C1 segment of cervical spinal cord (tissue), 14 donors: ENCODE measurements at places on chromosomes 2 and 18.

DNA sequence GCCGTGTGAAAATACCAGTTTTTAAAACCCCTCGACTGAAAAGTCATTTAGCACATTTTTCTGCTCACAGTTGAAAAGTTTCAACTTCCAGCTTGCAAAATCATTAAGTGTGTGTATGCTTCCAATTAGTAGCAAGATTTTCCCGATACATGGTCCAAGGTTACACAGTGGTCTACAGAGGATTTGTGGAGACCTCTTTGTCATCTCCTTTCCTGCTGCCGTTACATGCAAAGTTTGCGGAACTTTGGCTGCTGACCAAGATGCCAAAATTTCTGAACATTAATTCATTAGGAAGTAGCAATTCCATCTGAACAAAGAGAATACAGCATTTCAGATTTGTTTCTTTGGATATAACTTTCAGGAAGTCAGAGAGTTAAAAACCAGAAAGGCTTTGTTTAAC, 474.6 kb downstream of the PLCL1 start:
- no peak for DNase-seq

DNA sequence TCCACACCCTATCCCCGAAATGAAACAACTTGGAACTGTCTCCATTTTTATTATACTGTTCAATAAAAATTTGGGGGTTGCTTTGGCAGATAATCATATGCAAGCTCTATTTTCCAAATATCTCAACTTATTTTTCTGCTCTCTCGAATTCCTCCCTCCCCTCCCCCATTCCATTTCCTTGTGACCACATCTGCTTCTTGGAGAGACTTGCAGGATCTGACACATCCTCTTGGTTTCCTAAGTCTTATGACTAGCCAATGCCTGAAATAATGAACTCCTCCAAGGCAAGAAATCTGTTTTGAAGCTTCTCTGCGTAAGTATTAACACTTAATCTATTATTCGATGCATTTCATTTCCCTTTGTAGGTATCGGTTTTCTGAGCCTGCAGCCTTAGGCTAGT, 16.1 kb downstream of the TGIF1 start:
- no peak for DNase-seq

- DNase-seq, result no peak
Measured at GRCh38 chr18:12074736-12075135, 18.9 kb upstream of the ANKRD62 start.

GRCh38 chr2:177670791-177671535, 278.4 kb downstream of the AGPS start:
- no peak for DNase-seq

GRCh38 chr2:140384946-140385345, 1604.8 kb upstream of the NXPH2 start:
- no peak for DNase-seq

DNA sequence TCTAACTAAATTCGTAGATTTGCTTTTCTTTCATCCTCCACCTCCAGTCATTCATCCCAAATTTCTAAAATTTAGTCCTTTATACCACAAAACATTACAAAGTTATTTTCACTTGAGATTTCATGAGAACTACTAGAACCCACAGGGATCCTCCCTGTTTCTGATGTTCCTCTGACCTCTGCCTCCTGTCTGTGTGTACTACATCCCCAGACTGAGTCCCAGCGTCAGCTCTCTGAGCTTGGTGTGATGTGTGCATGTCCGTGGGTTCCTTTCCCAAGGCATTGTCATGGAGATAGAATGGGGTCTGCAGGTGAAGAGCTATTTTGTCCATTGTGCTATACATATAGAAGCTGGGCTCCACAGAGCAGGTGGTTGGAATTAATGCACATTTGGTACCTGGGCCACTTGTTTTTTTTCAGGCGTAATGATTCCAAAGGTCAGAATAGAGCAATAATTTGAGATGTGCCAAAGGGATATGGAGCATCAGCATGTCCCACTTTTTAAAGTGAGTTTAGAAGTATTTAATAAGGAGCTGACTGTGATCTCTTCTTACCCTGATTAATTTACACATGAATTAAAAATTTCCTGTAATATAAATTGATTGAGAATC, 151.2 kb upstream of the BOD1L2 start:
- DNase-seq, result no peak
